ENCODE measurements at places on chromosomes 5 and 9. TPM values are rescaled to one million over a fixed set of nuclear protein-coding genes. Genes with fewer than 3 reads are reported as not detected.

TOR2A gene
- 9.7 TPM for polyA plus RNA-seq

AK3 gene
- 43.6 TPM for polyA plus RNA-seq

PAM gene
- 104 TPM for polyA plus RNA-seq

GABBR2 gene
- polyA plus RNA-seq: 0.63 TPM

KIAA1958 gene
- polyA plus RNA-seq: 3.8 TPM

NCS1 gene
- 73.8 TPM for polyA plus RNA-seq

ADGRV1 gene
- polyA plus RNA-seq: 1.1 TPM

CARTPT gene
- polyA plus RNA-seq: not detected

SLC36A2 gene
- polyA plus RNA-seq: 0.49 TPM

TAF11L10 gene
- not detected for polyA plus RNA-seq

GRCh38 chr9:750249-750967 is 91.1 kb upstream of the DMRT1 start:
- no peak for DNase-seq

DNA sequence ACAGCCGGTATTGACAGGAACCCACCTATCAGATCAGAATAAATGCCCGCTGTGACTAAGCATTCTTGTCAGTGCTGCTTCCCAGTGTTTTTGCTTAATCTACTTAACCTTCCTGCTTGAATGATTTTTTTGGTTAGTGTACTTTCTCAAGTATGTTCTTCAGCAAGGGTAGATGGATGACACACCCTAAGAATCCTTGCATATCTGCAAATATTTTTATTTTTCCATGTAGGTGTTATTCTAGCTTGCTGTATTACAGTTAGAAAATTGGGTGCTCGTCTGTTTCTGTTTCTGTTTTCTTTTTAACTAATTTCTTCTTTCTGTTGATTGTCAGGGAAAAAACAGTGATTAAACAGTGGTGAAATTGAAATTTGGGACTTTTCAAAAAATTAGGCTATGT is 64.5 kb downstream of the SEC61B start:
- DNase-seq: no peak

- DNase-seq: no peak
These were observed 99.3 kb downstream of the KCNIP1 start for GRCh38 chr5:170603109-170603508.

- no peak for DNase-seq
These were observed 32.7 kb downstream of the SUSD1 start for GRCh38 chr9:112142420-112142819.

- DNase-seq: no peak
These were observed 4.8 kb downstream of the DNAJB5 start for GRCh38 chr9:34994260-34994899.

DNA sequence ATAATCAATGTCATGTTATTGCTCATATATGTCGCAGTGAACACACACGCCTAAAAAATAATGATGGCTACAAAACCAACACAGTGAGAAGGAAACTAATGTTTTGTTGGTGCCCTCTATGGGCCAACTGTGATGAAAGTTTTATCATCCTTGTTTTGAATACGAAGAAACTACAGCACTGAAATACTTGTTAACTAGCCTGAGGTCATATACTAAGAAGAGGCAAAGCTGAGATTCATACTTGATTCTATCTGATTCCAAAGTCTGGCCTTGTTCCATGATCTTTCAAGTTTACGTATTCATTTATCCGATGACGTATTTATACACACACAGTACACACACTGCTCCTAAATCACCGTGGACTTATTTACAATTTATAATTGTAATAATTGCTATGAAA is 16.1 kb upstream of the DRD1 start:
- DNase-seq: no peak

DNA sequence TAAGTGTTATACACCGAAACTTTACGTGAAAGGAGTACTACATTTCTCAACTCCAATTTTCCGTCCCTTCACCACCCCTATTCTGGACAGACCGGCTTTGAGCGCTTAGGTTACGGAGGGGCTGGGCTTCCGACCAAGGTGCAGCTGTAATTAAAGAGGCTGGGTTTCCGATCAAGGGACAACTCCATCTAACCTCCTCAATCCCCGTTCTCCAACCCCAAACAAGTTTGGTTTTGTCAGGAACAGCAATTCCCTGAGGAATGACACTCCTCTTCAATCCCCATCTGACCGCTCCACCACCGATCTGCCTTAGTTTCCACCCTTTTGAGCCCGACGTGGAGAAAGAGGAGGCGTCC is 577 bp downstream of the TUT7 start:
- DNase-seq: no peak

DNA sequence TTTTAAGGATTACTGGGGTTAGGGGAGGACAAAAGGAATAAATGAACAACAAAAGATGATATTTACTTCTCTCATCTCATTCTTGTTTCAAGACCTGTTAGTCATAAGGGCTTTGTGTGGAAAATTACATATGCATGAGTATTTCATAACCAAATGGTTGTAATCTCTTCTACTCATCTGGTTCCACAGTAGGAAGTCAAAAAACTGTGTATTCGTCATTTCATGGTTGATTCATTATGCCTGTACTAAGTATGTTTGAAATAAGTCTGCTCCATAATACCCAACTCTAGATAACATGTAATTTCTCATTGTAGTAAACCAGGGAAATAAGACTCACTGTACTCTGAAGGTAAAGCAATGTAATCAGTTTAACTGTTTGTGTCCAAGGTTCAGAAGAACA is 212.9 kb downstream of the ARRDC3 start:
- no peak for DNase-seq

DNA sequence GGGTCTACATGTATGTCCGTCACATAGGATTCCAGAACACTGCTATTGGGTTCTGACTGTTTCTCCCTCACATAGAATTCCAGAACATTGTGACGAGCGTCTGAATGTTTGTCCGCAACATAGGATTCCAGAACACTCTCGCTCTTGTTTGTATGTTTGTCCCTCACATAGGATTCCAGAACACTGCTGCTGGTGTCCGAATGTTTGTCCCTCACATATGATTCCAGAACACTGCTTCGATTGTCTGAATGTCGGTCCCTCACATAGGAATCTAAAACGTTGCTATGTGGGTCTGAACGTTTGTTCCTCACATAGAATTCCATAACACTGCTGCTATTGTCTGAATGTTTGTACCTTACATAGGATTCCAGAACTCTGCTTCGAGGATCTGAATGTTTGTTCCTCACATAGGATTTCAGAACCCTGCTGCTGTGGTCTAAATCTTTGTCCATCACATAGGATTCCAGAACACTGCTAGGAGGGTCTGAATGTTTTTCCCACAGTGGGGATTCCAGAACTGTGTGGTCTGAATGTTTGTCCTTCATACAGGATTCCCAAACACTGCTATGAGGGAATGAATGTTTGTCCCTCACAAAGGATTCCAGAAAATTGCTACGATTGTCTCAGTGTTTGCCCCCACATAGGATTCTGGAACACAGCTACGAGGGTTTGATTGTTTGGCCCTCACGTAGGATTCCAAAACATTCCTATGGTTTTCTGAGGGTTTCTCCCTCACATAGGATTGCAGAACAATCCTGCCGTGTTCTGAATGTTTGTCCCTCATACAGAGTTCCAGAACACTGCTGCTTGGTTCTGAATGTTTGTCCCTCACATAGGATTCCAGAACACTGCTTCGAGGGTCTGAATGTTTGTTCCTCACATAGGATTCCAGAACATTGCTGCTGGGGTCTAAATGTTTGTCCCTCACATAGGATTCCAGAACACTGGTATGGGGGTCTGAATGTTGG is 220.5 kb downstream of the FOXD4L6 start:
- DNase-seq: no peak

- DNase-seq: no peak
These were observed 8.2 kb upstream of the PHYKPL start for GRCh38 chr5:178240766-178241165.

GRCh38 chr5:132473668-132474067 is 16.9 kb downstream of the IRF1 start:
- DNase-seq: no peak

GRCh38 chr5:43037636-43038495 is 2.3 kb downstream of the ANXA2R start:
- peak; percentile 42 for DNase-seq

DNA sequence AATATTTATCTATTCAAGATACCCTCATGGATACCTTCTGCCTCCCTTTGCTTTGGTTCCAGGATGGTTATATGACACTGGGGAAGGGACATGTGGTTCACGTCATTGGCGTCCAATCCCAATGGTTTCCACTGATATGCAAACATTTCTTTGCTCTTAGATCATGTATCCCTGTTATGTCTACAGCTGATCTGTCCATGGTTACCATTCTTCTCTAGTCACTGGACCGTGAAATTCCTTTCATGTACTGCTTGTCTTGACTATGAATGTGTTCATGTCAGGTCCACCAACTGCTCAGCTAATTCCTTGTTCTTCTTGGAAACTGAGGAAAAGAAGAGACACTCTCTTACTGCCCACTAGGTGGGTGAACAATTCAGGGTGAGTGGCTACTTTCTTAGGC is 391.1 kb upstream of the ZNF608 start:
- no peak for DNase-seq

- DNase-seq: no peak
These were observed 35.4 kb downstream of the ADAMTS2 start for GRCh38 chr5:179309751-179310320.

DNA sequence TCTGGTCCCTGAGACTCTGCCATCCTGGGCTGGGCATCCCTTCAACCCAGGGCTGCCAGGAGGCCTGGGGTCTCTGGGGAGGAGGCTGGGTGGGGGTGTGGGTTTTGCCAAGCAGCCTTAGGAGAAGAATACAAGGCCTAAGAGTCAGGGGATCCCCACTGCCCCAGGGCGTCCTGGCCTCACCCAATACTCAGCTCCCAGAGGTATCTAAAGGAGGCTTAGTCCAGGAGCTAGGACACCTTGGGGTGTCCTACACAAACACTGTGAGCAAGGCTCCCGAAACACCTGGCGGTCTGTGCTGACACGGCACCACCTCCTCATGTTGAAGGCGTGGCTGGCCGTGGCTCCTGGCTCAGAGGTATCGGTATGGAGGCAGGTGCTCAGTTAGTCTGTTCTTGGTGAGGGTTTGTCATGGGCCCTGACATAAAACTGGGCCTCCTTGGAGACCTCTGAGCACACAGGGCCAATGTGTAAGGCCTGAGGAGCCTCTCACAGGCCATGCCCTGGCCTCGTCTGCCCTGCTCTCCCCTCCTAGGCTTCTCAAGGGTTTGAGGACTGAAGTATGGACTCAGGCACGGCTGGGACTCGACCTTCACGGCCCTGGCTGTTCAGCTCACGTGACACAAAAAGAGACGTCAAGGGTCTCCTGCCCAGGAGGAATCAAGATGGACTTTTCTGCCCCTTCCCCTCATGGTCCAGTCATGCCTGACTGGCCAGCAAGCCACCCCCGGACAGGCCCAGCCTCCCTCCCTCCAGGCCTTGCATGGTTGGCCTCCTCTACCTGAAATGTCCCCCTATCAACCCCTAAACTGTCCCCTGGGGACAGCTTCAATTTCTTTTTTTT is 277.3 kb downstream of the FSTL4 start:
- no peak for DNase-seq

DNA sequence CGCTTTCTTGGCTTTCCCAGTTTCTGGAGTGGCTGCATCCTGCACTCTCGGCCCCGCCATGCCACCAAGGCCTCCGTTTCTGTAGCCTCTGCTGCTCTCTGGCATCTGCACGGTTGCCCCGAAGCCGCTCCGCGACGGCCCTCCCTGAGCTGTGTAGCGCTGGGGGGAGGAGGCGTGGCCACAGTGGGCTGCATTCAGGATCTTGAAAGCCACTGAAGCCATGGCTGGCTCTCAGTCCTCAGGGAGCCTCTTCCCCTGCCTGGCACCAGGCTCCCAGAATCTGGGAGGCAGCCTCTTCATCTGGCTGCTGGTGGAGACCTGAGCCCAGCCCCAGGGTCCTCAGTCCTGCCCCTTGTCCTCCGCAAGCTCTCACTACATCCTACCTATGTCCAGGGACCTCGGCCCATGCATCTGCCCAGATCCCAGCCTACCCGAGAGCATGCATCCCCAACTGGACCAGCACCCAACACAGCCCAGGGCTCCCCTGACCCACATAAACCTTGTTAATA is 25.1 kb downstream of the PAEP start:
- DNase-seq: no peak

DNA sequence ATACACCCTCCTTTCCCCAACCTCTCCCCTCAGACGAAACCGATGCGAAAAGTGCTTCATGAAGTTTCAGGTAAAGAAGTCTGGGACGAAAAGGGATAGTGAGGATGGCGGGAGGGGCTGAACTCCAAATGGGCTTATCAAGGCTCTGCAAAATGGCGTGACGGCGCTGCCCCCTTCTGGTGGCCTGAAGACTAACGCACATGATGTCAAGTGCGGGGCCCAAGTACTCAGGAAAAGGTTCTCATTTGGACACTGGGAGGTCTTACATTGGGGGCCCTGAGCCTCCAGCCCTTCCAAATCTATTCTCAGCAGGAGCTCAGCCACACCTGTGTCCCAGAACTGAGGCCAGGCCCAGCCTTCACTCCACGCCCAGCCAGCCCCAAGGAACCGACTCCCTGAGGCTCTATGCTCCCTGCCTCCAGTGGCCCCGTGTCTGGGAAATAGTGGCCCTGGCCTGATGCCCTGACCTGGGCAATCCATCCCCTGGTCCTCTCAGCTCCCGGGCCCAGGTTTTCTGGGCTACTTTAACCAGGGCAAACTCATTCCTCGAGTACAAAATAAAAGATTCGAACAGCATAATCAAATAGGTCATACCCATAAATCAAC is 119.9 kb downstream of the KCNIP1 start:
- peak; percentile 56 for DNase-seq

- DNase-seq: no peak
These were observed 193.5 kb downstream of the PLK2 start for GRCh38 chr5:58266402-58266801.

GRCh38 chr5:133371371-133372155 is 240.8 kb downstream of the FSTL4 start:
- DNase-seq: no peak

GRCh38 chr9:95733741-95734666 is 141.5 kb upstream of the ERCC6L2 start:
- DNase-seq: no peak

GRCh38 chr9:133158695-133159094 is 5.0 kb downstream of the GBGT1 start:
- no peak for DNase-seq

DNA sequence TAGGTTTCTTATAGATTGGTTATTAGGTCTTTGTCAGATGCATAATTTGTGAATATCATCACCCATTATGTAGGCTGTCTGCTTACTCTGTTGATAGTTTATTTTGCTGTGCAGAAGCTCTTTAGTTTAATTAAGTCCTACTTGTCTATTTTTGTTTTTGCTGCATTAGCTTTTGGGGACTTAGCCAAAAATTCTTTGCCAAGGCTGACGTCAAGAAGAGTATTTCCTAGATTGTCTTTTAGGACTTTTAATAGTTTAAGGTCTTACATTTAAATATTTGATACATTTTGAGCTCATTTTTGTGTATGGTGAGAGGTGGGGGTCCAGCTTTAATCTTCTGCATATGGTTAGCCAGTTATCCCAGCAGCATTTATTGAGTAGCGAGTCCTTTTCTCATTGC is 24.8 kb upstream of the ANGPTL2 start:
- DNase-seq: no peak
